Forelimb muscle (tissue), 1 donor: ENCODE measurements at places on chromosomes 16 and 17. TPM values are rescaled to one million over a fixed set of nuclear protein-coding genes. Genes with fewer than 3 reads are reported as not detected.

DNA sequence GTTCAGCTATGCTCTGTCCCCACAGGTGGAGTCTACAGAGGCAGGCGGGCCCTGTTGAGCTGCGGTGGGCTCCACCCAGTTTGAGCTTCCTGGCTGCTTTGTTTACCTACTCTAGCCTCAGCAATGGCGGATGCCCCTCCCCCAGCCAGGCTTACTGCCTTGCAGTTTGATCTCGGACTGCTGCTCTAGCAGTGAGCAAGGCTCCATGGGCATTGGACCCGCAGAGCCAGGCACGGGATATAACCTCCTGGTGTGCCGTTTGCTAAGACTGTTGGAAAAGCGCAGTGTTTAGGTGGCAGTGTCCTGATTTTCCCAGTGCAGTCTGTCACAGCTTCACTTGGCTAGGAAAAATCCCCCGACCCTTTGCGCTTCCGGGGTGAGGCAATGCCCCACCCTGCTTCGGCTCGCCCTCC, 89.1 kb downstream of the BCAS3 start:
- DNase-seq, result no peak

GRCh38 chr16:64365448-64365931, 756.4 kb downstream of the CDH11 start:
- no peak for DNase-seq

DNA sequence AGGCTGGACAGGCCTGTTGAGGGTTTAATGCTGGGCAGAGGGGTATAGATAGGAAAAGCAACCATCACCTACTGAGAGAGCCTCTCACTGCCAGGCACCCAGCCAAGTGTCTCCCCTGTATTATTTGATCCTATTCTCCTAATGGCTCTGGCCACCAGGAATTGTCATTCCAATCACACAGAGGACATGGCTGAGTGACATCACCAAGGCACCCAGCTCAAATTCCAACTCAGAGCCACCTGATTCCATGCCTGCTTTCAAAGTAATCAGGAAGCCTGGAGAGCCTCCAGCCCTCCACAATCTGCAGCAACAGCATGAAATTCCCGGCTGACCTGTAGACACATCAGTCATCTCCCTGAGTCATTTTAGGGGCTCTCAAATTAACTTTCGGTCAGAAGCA, 368.9 kb upstream of the C16orf82 start:
- DNase-seq, result no peak

DNA sequence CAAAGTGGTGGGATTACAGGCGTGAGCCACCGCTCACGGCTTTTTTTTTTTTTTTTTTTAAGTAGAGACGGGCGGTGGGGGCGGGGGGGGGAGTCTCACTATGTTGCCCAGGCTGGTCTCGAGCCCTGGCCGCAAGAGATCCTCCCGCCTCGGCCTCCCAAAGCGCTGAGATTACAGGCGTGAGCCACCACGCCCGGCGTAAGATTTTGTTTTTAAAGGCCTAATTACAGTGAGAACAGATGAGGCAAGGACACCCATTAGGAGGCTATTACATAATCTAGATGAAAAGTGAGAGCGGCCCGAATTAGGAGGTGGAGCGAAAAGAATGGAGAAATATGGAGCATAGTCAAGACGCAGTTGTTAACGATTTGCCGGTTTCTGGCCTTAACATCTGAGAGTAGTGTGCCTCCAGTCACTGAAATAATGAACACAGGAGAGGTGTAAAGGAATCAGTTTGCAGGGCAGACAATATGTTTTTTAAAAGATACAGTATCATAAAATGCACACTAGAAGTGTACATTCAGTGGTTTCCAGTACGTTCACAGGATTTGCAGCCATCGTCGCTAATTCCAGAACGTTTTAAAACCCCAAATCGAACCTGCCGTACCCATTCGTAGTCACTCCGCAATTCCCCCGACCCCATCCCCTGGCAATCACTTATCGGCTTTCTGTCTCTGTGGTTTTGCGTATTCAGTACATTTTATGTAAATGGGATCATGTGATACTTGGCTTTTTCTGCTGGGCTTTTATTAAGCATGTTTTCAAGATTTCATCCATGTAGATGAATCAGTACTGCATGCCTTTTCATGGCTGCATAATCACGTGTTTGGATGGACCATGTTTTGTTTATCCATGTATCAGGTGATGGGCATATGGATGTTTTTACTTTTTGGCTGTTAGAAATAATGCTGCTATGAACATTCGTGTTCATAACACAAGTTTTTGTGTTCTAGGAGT, 1.4 kb upstream of the SLX4 start:
- no peak for DNase-seq

- no peak for DNase-seq
Observed at GRCh38 chr16:10339777-10340732, 45.8 kb upstream of the ATF7IP2 start.

GRCh38 chr17:8664456-8665126, 34.1 kb upstream of the MYH10 start:
- no peak for DNase-seq

TMEM235 gene
- polyA plus RNA-seq, result not detected

TNP2 gene
- polyA plus RNA-seq, result not detected

FAM117A gene
- polyA plus RNA-seq, result 18.0 TPM

NOL3 gene
- 34.4 TPM for polyA plus RNA-seq
